CD4-positive, alpha-beta T cell treated with Interleukin-15 for 4 hours (primary cell): ENCODE measurements at places on chromosomes 11 and 22.

- DNase-seq, result no peak
Measured at GRCh38 chr11:134468081-134468668, 56.1 kb upstream of the B3GAT1 start.

GRCh38 chr22:42697542-42698013, 23.1 kb downstream of the A4GALT start:
- no peak for DNase-seq

GRCh38 chr11:48094643-48095339, 114.4 kb downstream of the PTPRJ start:
- DNase-seq, result no peak

GRCh38 chr11:67577951-67578350, 5.7 kb upstream of the GSTP1 start:
- DNase-seq, result no peak

DNA sequence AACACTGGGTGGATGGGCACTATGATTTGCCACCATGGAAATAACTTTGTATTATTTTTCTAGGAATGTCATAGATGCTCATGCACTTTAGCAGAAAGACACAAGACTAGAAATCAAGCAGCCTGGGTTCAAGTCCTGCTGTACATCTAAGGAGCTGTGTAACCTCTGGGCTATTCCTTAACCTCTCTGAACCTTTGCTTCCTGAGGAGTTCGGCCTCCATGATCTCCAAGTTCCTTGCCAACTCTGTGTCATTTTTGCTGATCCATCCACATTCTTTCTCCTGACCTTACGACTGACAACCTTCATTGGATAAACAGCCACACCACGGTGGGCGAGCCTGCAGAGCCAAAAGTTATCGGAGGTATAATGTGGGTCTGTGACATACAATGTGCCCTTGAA, 24.1 kb downstream of the ETS1 start:
- no peak for DNase-seq

GRCh38 chr11:62602141-62603071, 741 bp upstream of the MTA2 start:
- peak; percentile 36 for DNase-seq

GRCh38 chr11:45454917-45455401, 168.8 kb upstream of the SYT13 start:
- DNase-seq, result no peak

DNA sequence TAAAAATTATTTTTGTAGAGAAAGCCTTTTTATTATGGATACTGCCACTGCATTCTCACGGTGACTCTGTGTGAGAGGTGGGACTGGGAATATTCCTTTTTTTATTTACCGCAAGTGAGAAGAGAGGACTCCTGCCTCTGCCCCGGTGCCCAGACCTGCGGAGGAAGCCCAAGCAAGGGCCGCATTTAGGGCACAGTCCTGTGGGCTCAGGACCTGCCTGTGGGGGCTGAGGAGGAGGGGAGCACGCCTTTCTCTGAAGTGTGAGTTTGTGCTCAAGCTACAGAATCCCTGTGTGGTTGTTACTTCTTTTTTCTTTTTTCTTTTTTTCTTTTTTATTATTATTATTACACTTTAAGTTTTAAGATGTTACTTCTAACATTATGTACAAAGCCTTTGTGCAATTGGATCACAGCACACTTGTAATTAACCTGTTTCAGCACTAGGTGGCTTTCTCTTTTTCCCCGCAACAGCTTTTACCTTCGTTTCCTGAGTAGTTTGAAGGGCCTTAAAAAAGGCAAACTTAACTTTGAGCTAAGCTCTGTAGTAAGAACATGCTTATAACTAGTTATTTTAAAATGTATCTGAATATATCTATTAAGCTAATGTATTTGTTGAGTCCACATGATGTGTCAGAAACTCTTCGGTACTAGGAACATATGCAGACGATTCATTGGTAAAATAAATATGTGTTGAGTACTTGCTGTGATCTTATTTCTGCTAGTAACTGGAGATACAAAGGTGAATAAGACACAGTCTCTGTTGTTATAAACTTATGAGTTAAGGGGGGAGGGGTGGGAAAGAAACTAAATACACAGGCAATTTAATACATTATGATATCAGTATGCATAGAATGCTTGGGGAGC, 18.3 kb downstream of the AMOTL1 start:
- peak; percentile 13 for DNase-seq

- no peak for DNase-seq
Measured at GRCh38 chr11:86753459-86753858, 46.9 kb upstream of the PRSS23 start.

- no peak for DNase-seq
Measured at GRCh38 chr11:6992026-6992425, 28.1 kb downstream of the ZNF214 start.

GRCh38 chr11:14566331-14567063, 46.3 kb upstream of the PSMA1 start:
- DNase-seq, result no peak

DNA sequence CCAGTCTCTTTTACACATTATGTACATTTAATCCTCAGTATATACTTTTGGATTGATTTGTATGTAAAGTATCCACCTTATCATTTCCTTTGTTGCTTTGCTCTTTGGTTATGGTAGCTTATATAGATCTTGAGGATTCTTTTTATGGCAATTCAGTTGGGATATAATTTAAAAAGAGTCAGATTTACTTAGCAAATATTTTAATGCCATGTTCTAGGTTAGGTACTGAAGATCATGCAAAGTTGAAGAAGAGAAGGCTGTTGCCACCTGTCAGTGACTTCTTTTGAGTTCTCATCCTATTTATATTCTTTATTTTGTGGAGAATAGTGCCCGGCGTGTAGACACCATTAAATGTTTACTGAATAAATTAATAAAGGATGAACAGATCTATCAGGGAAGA, 279.7 kb downstream of the TMEM135 start:
- no peak for DNase-seq

DNA sequence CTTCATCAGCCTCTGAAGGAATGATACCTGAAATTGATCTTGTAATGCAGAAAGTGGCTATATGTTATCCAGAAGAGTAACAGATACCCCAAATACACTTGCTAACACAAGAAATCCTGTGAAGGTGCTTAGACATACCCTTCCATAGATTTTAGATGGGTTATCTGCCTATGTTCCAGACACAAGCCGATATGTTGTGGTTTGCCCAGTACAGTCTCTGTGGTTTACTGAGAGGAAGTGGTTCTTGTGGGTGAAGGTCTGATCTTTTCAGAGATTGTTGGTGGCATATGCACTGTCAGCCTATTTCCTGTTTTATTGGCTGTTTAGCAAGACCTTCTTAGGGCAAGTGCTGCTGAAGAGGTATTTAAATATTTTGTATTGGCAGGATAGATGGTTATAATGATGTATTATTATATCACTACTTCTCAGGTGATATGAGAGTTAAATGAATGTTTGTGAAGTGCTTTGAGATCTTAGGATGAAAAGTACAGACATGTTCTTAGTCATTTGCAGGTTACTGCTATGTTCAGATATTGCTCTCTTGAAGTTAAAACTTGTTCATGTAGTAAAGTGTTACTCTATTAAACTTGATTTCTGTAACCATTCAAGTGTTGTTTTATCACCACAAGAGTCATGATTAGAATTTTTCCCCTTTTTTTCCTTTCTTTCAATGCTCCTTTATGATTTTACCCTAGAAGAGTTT, 8.2 kb downstream of the ARHGEF12 start:
- peak; percentile 75 for DNase-seq

DNA sequence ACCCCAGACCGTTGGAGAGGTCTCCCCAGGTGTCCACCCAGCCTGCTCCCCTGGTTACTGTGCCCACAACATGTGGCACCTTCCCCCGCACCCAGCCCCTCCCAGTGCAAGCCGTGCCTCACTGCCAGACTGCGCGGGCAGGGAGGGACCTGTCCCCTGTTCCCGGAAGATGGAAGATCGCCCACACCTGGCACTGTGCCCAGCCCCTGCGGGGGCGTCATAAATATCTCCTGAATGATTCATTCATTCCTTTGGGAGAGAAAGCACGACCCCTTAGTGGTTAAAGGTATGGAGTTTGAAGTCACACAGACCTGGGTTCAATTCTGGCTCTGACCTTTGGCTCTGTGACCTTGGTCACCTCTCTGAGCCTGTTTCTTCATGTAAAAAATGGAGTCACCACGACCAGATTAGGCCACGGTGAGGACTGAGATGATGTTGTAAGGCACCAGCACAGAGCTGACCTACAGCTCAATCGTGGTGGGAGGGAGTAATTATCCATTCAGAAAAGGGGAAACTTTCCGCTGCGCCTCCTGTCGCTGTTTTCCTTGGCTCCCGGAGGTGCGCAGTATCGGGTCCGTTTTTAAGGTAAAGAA, 497 bp upstream of the SYT12 start:
- no peak for DNase-seq

GRCh38 chr11:19979519-19979845, 180.8 kb downstream of the DBX1 start:
- DNase-seq, result no peak

- no peak for DNase-seq
Measured at GRCh38 chr11:13679768-13680167, 11.3 kb downstream of the FAR1 start.

GRCh38 chr22:24512043-24512442, 16.9 kb downstream of the UPB1 start:
- DNase-seq, result no peak

DNA sequence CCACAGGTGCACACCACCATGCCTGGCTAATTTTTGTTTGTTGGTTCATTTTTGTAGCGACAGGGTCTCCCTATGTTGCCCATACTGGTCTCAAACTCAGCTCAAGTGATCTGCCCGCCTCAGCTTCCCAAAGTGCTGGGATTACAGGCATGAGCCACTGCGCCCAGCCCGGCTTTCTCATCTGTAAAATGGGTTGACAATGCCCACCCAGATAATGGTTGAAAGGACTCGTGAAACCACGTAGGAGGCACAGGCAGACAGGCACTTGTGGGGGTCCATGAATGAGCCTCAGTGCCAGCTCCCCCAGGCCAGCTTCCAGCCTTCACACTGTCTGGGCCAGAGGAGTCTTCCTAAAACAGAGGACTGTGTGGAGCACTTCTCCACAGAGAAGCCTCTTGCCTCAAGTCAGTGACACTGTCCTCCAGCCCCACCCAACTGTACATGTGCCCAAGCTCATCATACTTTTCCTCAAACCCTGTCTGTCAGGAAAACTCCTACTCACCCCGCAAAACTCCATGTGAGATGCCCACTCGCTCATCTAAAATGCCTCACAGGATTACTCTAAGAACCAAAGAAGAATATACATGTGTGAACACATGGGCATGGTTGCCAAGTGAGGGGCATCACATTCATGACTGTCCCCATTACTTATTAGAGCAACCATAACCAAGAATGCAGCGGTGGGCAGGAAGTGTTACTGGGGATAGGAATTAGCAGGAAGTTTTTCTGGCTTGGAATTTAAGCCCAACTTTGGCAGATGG, 32.1 kb upstream of the WNT7B start:
- no peak for DNase-seq

DNA sequence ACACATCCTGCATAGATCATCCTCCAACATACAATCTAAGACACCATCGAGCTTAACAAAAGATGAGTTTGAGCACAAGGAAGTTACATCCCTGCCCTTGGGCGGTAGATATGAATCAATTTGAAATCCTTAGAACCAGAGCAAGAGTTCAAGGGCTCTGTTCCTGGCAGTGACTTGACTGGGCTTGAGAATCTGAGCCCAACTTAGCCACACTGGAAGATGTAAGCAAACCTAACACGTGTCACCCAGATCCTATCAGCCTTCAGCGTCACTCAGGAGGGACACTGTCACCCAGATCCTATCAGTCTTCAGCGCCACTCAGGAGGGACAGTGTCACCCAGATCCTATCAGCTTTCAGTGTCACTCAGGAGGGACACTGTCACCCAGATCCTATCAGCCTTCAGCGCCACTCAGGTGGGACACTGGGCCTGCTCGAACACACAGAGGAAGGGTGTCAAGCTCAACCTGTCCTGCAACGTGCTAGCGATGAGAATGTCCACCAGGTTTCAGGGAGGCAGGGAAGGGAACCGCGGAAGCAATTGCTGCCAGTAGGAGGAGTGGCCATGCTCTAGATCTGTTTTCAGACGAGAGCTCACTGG, 32.8 kb upstream of the CTSD start:
- no peak for DNase-seq

GRCh38 chr22:43237280-43237679, 50.3 kb upstream of the TTLL12 start:
- DNase-seq, result no peak

DNA sequence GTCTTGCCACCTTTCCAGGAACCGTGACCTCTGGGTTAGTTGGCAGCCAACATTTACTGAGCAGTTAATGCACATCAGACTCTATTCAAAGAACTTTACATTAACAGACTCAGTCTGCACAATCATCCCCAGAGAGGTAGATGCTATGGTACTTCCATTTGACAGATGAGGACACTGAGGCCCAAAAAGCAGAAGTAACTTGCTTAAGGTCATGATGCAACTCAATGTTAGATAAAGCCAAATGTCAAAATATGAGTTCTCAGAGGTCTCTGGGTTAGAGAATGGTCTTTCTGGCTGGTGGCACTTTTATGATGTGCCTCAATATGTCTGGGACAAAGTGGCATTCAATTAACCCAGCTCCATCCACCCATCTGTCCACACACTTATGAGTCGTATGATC, 450.0 kb downstream of the MIAT start:
- DNase-seq, result no peak

DNA sequence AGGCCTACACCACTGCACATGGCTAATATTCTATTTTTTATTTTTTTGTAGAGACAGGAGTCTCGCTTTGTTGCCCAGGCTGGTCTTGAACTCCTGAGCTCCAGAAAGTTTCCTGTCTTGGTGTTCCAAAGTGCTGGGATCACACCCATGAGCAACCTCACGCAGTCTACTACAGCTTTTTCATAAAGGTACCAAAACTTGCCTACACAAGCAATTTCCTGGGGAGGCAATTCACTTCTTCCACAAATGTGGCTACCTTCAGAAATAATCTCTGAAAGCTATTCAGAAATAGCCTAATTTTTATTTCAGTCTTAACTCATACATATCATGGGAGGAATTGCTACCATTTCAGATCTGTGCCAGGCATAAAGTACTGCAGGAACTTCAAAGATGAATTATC, 11.4 kb downstream of the SLC35F2 start:
- no peak for DNase-seq

DNA sequence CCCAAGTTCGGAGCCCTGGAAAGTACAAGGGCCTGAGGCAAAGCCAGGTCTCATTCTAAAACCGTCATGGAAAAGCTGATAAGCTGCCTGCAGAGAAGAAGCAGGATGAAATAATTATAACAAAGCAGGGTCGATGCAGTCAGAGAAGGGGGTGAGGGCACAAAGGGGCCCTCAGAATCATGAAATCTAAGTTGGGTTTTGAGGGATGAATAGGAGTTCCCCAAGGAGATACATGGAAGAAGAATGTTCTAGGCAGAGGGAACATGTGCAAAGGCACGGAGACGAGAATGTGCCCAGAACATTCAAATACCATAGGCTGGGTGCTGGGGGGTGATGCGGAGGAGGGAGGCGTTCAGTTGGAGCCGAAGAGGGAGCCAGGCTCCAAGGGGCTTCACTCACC, 25.0 kb downstream of the IGLL1 start:
- DNase-seq, result no peak

GRCh38 chr11:44275241-44275640, 34.7 kb downstream of the ALX4 start:
- DNase-seq, result no peak

GRCh38 chr11:16804104-16804947, 65.9 kb downstream of the C11orf58 start:
- peak; percentile 13 for DNase-seq

- no peak for DNase-seq
Measured at GRCh38 chr11:7540830-7541555, 27.2 kb downstream of the PPFIBP2 start.

GRCh38 chr11:75940911-75941310, 125.9 kb downstream of the UVRAG start:
- no peak for DNase-seq
